ENCODE measurements at places on chromosomes 12 and 14. TPM values are rescaled to one million over a fixed set of nuclear protein-coding genes. Genes with fewer than 3 reads are reported as not detected.

DNA sequence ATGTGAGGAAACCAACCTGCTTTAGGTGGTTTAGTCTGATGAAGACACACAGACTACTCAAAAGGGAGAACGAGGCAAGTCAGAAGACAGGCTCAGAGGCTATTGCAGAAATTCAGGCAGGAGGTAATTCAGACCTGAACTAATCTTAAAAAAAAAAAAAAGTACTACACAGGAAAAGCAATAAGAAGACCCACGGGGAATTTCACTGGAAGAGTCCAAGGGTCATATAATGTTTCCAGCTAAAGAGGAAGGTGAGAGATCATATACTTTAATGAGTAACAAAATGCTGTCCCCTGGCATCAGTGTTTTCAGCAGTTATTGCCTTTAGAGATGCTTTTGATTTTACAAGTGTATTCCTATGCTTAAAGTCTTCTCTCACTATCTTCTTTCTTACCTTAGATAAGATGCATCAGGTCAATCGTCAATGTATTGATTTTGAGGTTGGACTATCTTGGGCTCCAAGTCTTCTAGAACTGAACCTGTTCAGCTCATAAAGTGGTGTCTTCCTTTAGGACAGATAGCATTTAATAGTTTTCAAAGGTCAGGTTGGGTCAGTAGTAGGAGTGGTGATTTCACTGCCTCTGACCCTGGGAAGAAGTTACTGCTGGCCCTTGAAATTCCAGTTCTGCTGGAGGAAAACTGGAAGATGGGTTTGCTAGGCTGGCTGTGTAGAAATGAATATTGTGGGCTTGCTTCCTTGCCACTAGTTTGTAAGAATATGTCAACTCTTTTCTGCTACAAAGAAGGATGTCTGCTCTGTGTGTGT lies 60.0 kb downstream of the FAR2 start:
- no peak for DNase-seq

DNA sequence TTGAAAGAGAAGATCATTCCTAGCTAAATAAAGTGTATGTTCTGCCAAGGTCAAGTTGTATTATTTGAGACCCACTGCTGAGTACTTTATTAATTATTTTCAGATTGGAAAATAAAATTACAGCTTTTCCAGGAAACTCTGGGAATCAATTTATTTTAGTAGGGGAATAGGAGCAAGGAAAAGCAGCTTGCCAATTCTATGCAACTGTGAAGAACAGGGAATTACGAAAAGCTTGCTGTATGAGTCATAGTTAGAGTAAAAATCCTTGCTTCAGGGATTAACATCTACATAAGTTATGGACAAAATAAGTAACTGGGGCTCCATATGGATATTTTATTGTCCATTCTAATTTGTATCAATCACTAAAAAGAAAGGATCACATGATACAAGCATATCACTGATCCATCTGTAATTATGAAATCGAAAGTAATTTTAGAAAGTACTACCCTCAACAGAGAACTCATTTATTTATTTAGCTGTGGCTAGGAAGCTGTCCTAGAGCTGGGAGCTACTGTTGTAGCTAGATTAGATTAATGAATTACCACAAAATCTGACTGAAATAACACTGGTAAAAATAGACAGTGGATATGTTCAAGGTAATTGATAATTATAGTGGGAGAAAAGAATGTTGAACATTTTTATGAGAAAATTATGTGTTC lies 303.5 kb upstream of the NPAS3 start:
- no peak for DNase-seq

DNA sequence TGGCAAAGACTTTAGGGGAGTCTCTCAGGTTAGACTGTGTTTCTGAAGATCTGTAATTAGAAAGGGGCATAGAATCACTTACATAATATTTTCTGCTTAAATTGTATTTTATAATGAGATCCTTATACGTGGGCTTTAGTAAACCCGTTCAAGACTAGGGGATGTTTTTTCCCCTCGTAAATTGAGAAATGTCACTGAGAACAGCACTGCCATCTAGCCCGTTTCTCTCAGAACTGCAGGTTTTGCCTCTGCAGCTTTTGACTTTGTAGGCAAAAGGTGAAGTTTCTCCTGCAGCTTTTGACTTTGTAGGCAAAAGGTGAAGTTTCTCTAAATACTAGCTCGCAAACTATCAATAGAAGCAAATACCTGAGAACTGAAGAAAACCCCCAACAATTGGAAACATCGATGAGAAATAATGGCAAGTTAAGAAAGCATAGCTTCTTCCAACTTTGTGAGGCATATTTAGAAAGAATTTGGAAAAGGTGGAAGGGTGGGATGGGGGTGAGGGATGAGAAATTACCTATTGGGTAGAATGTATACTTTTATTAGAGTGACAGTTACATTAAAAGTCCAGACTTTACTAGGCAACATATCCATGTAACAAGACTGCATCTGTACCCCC lies 9.9 kb upstream of the ASPG start:
- DNase-seq = no peak

GRCh38 chr12:126040307-126040706 lies 975.1 kb downstream of the AACS start:
- no peak for DNase-seq

- no peak for DNase-seq
Observed at GRCh38 chr12:31655208-31655607, 4.3 kb upstream of the ETFBKMT start.

- DNase-seq = no peak
Observed at GRCh38 chr12:50699940-50700339, 64.0 kb upstream of the ATF1 start.

DNA sequence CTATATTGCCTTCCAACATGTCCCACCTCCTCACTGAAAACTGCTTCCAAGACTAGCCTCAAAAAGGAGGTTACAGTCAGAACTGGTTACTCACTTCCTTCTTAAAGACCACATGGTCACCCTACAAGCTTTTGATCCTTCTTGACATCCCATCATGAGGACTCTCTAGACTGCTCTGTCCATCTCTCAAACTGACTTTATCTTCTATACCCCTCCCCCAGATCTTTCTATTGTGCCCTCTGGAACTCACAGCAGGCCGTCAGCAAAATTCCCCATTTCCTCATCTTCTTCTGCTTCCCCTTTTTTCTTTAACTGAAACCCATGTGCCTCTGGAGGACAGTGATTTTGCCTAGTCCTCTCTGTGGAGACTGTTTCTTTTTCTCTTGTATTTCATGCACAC lies 18.1 kb upstream of the IGF1 start:
- DNase-seq = no peak

- no peak for DNase-seq
Observed at GRCh38 chr14:105294142-105294597, 6.6 kb downstream of the BRF1 start.

GRCh38 chr14:58280954-58281787 lies 17.2 kb upstream of the ARID4A start:
- no peak for DNase-seq

DNA sequence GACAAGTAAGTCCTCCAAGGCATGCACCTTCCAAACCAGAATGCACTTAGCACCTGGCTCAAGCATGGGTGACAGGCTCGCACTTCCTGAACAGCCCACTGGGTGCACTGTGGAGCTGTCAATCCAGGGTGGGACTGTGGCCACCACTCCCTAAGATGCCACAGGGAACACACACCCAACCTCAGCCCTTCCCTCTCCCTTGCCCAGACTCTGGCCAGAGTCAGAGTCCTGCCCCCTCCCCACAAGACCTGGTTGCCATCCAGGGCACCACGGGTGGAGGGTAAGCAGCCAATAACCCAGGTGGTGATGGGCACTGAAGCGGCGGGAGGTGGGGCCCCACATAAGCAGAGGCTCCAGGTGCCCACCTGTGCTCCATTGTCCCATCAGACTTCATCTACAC lies 160.6 kb downstream of the MYRFL start:
- no peak for DNase-seq

GRCh38 chr12:71684081-71684480 lies 1.8 kb upstream of the TMEM19 start:
- no peak for DNase-seq

DNA sequence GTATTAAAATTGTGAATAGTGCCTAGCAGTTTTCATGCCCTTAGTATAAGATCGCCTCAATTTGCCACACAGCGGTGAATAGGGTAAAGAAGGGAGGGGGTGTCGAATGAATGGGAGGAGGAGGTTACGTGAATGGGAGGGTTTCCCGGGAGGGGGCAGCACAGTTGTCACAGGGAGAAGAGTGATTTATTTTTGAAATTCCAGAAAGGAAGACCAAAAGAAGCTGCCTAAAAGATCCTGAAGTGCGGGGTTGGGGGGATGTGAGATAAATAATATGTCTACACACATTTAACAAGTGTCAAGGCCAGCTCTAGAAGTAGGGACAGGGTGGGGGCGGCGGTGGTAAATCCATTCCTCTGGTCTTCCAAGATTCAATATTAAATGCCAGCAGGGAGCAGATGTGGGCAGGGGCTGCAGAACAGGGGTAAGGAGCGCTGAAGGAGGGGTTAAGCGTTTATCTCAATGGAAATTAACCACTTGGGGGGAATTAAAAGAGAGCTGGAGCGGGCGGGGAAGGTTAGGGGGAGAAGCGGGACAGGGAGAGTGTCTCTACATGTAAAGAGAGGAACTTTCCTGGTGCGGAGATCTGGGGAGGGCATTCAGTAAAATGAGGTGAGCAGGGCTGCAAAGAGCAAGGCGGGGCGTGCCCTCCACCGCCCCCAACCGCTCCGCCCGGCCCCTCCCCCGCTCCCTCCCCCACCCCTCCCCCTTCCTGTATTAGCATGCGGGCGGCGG lies 867 bp downstream of the C12orf42 start:
- DNase-seq = no peak

DNA sequence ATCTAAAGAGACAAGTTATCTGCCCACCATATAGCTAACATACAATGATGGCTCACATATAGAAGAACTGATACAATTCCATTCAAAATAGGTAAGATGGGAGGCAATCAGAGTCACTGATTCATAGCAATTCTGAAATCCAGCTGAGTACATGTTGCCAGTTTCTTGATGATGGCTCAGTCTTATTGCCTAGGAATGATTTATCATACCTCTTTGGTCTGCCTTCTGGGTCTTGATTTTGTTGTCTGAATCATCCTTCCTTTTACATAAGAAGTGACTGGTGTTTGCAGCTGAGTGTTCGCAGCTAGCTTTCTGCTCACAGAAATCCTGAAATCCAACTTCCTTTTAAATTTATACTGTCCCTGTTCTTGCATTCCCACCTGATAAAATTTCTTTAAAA lies 463.2 kb upstream of the MGAT4C start:
- no peak for DNase-seq

DNA sequence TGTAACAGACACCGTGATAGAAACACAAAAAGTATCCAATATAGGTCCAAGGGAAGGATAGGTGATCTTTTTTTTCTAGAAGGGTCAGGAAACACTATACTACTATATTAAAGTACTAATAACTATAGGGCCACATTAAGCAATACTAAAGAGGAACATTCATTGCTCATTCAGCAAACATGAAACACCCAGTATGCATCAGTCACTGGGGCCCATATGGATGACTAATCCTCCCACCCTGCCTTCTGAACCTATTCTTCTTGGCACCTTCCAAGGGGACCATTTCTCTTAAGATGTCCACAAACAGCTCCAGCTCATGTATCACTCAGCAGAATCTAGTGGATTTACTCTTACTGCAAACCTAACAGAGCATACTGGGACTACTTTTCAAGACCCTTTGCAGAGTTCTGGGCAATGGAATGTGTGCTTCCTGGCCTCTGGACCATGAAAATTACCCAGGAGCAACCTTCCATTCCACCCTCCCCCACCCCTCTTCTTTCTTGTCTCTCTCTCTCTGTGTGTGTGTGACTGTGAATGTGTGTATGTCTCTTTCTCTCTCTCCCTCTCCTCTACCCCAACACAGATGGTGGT lies 187.9 kb downstream of the EPS8 start:
- DNase-seq = no peak

- DNase-seq = peak; percentile 98
Observed at GRCh38 chr12:110501752-110502738, at the start of the genes RAD9B and VPS29. TSS of gene RAD9B (plus strand) at chr12:110502331. CDS start at chr12:110502338, 7 bp downstream. TSS of gene VPS29 (minus strand) at chr12:110502111. CDS start at chr12:110502051, 60 bp downstream.

- no peak for DNase-seq
Observed at GRCh38 chr12:3685830-3686229, 67.1 kb downstream of the CRACR2A start.

Gene TTC6
- total RNA-seq = 0.53 TPM

Gene CCDC197
- not detected for total RNA-seq

Gene SLC8A3
- total RNA-seq = 0.34 TPM

Gene DLGAP5
- 2.4 TPM for total RNA-seq

Gene SRRM4
- total RNA-seq = not detected

Gene SMCO2
- not detected for total RNA-seq

Gene TMEM260
- total RNA-seq = 11.9 TPM

Gene RERG
- 2.9 TPM for total RNA-seq

Gene AICDA
- not detected for total RNA-seq

Gene ERP27
- total RNA-seq = 2.8 TPM

Gene ARHGDIB
- total RNA-seq = 44.9 TPM

Gene AQP2
- not detected for total RNA-seq

Gene ATL1
- total RNA-seq = 9.9 TPM
